ENCODE measurements at places on chromosomes 2 and 18.
A peak's percentile ranks its signal among the peaks of the same experiment; 100 is the strongest.

DNA sequence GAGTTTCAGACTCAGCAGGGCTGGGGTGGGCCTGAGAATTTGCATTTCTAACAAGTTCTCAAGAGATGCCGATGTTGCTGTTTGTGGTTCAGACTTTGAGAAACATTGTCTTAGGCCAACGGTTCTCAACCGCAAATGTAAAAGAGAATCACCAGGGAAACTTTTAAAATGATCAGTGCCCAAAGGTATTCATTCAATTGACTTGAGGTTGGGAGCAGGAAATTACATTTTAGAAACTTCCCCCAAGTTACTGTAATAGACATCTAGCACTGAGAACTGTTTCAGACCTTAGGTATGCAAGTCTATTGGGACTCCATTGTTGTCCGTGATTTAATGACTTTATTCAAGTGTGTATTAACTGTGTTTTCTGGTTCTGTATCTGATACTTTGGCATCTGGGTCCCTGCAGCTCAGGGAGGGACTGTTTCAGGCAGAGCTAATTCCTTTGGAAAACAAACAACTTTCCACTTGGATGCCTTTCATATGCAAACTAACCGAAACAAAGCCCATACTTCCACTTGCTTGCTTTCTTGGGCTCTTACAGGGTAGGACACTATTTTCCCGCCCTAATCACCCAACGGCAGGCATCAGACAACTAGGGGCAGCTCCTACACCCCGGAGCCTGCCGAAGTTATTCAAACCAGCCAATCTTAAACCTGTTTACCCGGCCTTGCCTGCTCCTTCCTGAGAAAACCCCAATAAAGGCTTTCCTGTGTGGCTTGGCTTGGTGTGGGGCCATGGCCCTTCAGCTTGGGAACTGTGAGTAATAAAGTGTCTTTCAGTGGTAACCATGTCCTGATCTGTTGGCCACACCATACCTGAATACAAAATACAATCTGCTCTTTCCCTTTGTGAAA is 97.6 kb downstream of the POLE4 start:
- DNase-seq = no peak

DNA sequence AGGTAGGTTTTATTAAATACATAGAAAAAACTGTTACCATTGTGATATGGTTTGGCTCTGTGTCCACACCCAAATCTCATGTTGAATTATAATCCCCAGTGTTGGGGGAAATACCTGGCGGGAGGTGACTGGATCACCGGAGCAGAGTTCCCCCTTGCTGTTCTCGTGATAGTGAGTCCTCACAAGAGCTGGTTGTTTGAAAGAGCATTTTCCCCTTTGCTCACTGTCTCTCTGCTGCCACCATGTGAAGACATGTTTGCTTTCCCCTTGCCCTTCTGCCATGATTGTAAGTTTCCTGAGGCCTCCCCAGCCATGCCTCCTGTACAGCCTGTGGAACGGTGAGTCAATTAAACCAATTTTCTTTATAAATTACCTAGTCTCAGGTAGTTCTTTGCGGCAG is 352.7 kb upstream of the SLC39A10 start:
- no peak for DNase-seq

DNA sequence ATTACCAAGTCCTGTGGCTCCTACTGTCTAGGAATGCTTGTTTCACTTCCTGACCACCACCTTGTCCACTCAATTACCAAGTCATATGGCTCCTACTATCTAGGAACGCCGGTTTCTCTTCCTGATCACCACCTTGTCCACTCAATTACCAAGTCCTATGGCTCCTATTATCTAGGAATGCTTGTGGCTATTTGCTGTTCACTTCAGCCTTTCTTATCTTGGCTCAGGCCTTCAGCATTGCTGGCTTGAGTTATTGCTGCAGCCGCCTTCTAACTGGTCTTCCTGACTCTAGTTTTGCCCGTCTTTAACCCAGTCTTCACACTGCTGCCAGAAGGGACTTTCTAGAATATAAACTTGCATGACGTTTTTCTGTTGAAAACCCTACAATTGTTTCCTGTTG is 82.5 kb upstream of the GAREM1 start:
- DNase-seq = no peak

DNA sequence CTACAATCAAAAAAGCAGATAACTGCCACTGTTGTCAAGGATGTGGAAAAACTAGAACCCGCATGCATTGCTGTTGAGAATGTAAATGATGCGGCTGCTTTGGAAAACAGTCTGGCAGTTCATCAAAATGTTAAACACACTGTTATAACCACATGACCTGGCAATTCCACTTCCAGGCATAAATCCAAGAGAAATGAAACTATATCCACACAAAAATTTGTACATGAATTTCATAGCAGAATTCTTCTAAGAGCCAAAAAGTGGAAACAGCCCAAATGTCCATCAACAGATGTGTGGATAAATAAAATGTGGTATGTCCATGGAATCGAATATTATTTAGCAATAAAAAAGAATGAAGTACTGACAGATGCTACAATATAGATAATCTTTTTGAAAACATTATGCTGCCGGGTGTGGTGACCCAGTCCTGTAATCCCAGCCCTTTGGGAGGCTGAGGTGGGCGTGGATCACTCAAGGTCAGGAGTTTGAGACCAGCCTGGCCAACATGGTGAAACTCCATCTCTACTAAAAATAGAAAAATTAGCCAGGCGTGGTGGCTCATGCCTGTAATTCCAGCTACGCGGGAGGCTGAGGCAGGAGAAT is 32.0 kb downstream of the ERCC3 start:
- DNase-seq = no peak

DNA sequence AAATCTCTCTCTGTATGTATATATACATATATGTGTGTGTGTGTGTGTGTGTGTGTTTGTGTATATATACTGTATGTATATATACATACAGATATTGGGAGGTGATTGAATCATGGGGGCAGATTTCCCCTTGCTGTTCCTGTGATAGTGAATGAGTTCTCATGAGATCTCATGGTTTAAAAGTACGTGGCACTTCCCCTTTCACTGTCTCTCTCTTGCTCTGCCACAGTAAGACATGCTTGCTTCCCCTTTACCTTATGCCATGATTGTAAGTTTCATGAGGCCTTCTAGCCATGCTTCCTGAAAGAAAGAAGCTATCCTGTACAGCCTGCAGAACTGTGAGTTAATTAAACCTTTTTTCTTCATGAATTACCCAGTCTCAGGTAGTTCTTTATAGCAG is 18.8 kb upstream of the CCDC195 start:
- no peak for DNase-seq

GRCh38 chr2:199216253-199216652 is 241.5 kb downstream of the SATB2 start:
- no peak for DNase-seq

DNA sequence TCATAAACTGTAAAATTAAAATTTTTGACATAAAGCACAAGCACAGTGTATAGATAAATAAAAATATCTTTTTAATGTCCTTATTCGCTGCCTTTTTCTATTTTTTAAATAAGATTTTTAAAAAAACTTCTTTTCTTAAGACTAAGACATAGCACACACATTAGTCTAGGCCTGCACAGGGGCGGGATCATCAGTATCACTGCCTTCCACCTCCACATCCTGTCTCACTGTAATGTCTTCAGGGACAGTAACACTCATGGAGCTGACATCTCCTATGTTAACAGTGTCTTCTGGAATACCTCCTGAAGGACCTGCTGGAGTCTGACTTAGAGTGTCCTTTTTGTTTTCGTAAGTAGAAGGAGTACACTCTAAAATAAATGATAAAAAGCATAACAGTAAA is 33.0 kb downstream of the VAPA start:
- DNase-seq = no peak

DNA sequence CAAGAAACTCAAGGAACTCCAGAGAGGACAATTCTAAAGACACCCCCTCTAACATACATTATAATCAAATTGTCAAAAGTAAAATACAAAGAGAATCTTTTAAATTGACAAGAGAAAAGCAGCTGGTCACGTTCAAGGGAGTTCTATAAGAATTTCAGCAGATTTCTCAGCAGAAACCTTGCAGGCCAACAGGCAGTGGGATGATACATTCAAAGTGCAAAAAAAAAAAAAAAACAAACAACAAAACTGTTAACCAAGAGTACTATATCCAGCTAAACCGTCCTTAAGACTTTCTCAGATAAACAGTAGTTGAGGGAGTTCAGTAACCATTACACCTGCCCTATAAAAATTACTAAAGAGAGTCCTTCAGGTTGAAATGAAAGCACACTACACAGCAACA is 33.9 kb downstream of the CCDC138 start:
- no peak for DNase-seq

DNA sequence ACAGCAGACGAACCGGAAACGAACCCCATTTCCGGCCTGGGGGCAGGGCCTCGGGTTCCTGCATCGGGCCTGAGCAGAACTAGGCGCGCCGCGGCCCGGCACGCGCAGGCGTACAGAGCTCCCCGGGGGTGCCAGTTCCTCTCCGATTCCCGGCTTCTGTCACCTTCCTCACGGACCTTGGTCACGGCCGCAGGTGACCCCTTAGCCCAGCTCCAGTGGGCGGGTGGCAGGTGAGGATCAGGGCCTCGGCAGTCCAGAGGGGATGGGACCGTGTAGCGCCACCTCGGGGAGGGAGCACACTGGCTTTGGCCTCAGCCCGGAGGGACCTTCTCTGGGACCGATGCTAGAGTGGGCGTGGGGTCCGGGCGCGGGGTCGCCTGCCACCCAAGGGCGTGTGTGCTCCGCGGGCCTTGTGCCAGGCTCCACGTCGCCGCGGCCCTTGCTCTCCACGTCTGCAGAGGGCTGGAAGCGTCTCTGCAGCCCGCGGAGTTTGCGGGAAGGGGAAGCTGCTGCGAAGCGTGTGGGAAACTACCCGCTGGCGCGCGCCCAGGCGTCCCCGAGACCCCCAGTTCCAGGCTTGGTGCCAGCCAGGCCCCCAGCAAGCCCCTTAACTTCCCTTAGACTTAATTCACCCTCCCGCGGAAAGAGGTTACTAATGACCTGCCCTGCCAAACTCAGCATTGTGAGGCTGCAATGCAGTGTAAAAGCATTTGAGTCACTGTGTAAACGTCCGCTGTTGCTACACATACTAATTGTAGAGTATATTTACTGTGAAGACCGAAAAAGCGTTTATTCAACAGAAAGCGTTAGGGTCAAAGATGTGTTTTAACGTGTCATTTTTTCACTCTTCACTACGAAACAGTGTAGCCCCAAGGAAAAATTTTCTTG is at the start of gene TRAPPC12:
TRAPPC12 (plus strand) TSS at position 48 of the 888 bp plus-strand sequence. CDS start 7,930 bp downstream, outside the sequence.
- peak; percentile 95 for DNase-seq

DNA sequence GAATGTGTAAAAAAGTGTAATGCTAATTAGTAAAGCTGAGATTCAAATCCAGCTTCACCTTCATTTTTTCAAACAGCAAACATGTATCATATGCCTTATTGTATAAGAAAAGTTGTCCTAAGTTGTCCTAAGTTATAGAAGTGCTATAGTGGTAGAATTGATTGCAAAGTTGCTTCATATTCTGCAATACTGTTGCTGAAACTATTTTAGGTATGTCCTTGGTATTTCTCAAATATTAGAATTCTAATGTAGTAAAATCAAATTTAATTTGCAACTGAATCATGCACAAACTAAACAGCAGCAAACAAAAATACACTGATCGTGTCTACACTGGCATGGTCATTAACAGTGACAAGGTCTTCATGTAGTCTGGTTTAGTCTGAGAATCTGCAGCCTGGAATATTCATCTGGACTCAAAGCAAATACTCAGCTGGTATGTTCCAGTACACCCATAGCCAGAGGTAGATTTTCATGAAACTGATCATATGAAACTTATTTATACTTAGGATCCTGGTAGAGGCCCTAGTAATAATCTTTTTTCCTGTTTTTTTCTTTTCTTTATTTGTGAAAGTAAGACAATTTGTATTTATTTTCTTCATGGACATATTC is 555.6 kb upstream of the ZEB2 start:
- DNase-seq = no peak

GRCh38 chr2:233301248-233301647 is 6.4 kb upstream of the SAG start:
- no peak for DNase-seq

All from Right ventricle myocardium superior (tissue), 1 donor.